ENCODE measurements at places on chromosomes 5 and 9.

- DNase-seq = no peak
- no peaks in the 10 kb centered on the region for H3K27me3 ChIP-seq
- peaks cover 4% of the 10 kb centered on the region for H3K4me1 ChIP-seq
- no peak overlapping the region for H3K27ac ChIP-seq
Measured at GRCh38 chr5:111379391-111379816, 132.9 kb downstream of the STARD4 start.

DNA sequence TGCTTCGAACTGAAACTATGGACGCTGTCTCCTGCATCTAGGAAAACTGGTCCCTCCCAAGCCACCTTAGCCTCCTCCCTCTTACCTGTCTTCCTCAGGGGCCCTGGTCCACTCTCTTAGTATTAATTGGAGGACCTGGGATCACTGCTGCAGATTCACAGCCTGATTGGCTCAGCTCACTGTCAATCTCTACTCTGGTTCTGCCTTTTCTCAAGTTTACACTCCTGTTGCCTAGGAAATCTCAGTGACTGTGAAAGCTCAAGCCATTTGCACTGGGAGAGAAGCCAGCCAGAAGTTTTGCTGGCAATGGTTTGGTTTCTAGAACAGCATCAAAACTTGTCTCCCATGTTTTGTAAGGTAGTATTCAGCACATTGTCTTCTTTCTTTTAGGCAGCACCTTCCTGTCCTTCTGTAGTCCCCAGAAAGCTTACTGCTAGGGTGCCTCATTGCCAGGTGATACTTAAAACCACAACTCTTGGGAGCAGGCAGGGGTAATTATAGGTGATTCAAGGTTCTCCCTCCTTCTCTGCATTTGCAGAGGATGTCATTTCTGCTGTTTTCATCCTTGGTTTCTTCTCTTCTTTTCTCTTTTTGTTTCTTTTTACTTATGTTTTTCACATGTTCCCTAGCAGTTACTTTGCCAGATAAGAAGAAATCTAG lies at the start of gene CAPSL:
Gene CAPSL, minus strand, starts transcription at position 55 of the 660 bp plus-strand sequence. CDS start 17,502 bp downstream, outside the sequence.
- no peaks in the 10 kb centered on the region for H3K36me3 ChIP-seq
- no peaks in the 10 kb centered on the region for H3K4me1 ChIP-seq
- H3K4me3 ChIP-seq = no peak within 1 kb of the TSS
- H3K27ac ChIP-seq = no peak within 1 kb of the TSS
- H3K27me3 ChIP-seq = peaks cover 10% of the 10 kb centered on the region

DNA sequence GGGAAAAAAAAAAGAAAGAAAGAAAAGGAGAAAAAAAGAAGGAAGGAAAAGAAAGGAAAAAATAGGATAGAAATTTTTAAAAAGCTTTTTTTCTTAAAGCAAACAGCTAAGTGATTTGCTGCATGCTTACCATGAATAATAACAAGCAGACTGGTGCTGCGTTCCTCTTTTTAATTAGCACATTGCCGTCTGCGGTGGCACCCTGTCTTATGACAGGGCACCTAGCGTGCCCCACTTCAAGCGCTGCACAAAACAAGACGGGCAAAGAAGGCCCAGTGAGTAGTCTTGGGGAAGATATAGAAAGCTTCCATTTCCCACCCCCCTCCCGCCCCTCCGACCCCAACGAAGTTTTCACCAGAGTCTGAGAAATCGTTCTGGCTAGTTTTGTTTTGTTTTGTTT lies 513.9 kb downstream of the ZNF608 start:
- H3K36me3 ChIP-seq = no peaks in the 10 kb centered on the region
- H3K4me1 ChIP-seq = no peaks in the 10 kb centered on the region
- no peak for DNase-seq

DNA sequence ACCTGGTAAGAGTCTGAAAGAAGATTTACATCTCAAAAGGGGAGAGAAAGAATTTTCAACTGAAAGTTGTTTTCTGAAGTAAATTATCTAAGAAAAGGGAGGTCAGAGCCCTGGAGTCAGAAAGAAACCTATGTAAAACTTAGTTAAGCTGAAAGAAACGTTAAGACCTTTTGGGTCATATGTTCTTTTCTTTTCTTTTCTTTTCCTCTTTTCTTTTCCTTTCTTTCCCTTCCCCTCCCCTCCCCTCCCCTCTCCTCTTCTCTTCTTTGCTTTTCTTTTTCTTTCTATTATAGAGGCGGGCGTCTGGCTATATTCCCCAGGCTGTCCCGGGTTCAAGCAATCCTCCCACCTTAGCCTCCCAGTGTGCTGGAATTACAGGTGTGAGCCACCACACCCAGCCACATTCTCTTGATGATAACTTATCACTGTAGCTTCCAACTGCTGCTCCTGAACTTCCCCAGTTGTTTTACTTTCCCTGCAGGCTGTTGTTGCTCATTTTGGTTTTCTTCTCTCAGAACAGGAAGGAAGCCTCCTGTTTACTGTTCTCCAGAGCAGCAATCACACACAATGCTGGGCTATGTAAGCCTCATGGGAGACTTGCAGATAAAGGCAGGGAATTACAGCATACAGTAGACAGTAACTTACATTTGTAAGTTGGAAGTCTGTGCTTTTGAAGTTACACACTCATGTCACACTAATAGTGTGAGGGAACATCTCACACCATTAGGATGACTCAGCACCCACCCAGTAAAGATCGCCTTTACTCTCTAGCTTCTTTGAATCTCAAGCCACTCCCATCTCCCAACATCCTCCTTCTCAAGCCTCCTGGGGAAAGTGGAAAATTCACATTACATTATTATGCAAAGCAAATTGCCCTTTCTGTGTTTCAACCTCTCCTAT lies 2216.6 kb upstream of the WWC1 start:
- H3K4me1 ChIP-seq = no peaks in the 10 kb centered on the region
- DNase-seq = no peak
- no peak overlapping the region for H3K4me3 ChIP-seq

GRCh38 chr5:143361438-143361837 lies 42.0 kb downstream of the NR3C1 start:
- H3K4me1 ChIP-seq = peaks cover 80% of the 10 kb centered on the region
- H3K36me3 ChIP-seq = peaks cover 33% of the 10 kb centered on the region
- no peak overlapping the region for H3K27ac ChIP-seq
- no peaks in the 10 kb centered on the region for H3K27me3 ChIP-seq
- H3K4me3 ChIP-seq = no peak overlapping the region

DNA sequence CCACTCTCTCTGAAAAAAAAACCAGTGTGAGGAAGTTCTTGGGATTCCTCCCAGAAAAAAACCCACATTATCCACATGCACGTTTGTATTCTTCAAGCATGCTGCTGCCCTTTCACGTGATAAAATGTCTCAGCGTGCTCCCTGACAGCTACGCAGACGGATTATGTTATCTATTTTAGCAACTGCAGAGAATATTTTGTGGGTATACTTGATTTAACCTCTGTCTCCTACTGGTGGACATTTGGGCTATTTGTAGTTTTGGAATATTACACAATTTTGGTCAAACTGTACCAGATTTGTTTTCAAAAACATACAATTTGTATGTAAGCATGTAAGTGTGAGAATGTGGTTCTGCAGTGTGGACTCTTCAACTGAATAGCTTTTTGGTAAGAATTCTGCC lies 10.7 kb downstream of the PRRC2B start:
- H3K4me3 ChIP-seq = peak overlapping the region; percentile 58

- H3K36me3 ChIP-seq = peaks cover 27% of the 10 kb centered on the region
- no peak overlapping the region for H3K4me3 ChIP-seq
- H3K4me1 ChIP-seq = peaks cover 9% of the 10 kb centered on the region
- H3K27ac ChIP-seq = peak overlapping the region; percentile 78
Measured at GRCh38 chr5:126624534-126624933, 23.8 kb downstream of the PHAX start.

DNA sequence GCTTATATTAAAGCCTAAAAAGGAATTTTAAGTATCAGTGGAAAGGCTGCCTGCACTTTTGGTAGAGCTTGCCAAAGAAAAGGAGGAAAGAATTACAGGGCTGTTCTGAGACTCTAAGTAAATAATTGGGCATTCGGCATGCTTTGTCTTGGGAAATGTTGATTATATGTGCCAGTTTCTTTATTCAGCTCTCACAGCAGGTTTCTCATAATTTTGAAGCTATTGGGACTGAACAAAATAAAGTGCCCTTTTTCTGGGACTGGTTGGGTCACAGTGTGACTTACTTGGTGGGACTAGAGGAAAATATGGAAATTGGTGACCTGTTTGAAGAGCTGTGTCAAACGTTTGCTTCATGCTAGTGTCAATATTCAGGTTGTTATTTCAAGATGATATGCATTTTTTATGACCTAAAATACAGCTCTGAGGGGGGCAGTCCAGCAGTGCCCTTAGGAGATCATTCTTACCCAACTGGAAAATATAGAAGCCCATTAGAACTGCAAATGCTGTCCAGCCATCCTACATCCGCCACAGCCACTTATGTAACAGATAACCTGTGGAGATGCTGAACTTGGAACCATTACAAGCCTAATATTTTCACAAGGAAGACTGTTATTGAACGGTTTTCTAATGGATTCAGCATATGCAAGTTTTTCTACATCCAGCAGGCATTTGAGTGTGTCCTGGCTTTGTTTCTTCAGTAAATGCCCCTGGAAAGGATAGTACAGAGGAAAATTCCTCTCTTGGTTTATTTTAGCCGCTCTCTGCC lies 122.4 kb downstream of the SNCAIP start:
- no peak overlapping the region for H3K27ac ChIP-seq
- H3K36me3 ChIP-seq = no peaks in the 10 kb centered on the region
- no peaks in the 10 kb centered on the region for H3K4me1 ChIP-seq
- H3K27me3 ChIP-seq = no peaks in the 10 kb centered on the region
- DNase-seq = no peak

DNA sequence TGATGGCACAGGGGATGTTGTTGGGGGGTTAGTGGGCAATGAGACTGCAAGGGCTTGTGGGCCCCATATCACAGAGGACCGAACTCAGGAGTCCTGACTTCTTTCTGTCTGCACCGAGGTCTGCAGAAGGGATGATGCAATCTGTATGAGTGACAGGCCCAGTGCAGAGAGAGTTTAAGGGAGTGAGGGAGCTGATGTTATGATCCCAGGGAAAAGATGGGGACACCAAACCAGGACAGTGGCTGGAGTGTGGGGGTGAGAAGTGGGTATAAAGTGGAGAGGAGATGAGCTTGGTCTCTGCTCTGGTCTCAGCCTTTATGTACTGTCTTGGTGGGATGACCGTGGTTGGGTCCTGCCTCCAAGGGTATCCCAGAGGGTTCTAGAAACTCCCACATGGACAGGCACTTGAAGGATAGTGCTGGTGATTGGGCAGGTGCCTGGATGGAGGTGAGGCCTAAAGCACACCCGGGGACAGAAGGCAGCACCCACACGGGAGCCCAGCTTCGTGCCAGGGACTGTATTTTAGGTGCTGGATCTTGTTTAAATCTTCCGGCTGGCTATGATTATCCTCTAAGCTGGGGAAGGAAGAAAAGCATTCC lies 21.9 kb downstream of the GSN start:
- DNase-seq = no peak
- peaks cover 25% of the 10 kb centered on the region for H3K4me1 ChIP-seq
- no peak overlapping the region for H3K27ac ChIP-seq
- H3K4me3 ChIP-seq = no peak overlapping the region
- peaks cover 2% of the 10 kb centered on the region for H3K36me3 ChIP-seq
- H3K27me3 ChIP-seq = no peaks in the 10 kb centered on the region

DNA sequence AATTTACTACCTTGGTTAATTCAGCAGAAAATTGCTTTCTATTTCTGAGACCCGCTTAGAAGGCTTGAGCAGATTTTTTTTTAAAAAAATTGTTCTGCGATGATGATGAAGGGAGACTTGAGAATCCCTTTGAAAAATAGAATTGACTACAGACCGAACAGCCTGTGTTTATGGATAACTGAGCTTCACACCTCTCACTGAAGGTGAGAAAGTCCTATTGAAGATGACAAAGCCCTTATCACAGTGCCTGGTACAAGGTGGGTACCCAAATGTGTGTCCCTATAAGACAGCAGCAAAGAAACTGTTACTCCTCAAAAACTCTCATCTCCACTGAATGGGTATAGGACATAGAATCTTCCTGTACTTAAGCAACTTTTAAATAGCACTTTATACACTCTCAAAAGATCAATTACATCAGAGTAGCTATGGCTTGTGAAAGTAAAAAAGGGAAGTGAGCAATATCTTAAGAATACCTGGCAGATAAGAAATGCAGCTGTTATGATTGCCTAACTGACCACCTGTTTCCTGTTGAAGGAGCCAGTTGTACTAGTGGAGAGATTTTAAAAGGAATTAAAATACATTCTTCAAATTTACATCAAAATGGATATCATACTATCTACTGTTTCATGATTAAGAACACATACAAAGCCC lies 419.7 kb downstream of the CHSY3 start:
- H3K27me3 ChIP-seq = no peaks in the 10 kb centered on the region
- no peaks in the 10 kb centered on the region for H3K36me3 ChIP-seq
- no peak overlapping the region for H3K4me3 ChIP-seq
- DNase-seq = no peak
- H3K4me1 ChIP-seq = peaks cover 3% of the 10 kb centered on the region

GRCh38 chr9:109320742-109321448 lies at the start of gene EPB41L4B:
EPB41L4B (minus strand) TSS chr9:109321059; CDS start chr9:109320446, 613 bp downstream.
- peaks cover 66% of the 10 kb centered on the region for H3K27me3 ChIP-seq
- no peak within 1 kb of the TSS for H3K27ac ChIP-seq
- DNase-seq = peak; percentile 93
- H3K36me3 ChIP-seq = no peaks in the 10 kb centered on the region
- peak within 1 kb of the TSS; percentile 58 for H3K4me3 ChIP-seq

DNA sequence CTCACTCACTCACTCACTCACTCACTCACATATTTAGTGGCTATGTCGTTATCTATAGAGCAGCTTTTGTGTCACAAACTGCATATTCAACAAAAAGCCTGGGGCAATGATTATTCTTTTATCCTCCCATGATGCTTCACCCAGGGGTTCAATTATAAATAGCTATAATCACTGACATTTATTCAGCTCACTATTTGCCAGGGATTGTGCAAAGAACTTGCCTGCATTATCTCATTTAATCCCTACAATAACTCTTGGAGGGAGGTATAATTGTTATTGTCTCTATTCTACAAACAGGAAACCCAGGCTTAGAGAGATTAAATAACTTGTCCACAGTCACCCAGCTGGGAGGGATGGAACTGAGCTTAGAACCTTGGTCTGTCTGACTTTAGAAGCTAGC lies 298.0 kb upstream of the MSX2 start:
- no peaks in the 10 kb centered on the region for H3K27me3 ChIP-seq
- H3K4me3 ChIP-seq = no peak overlapping the region
- no peak for DNase-seq
- H3K27ac ChIP-seq = no peak overlapping the region
- H3K36me3 ChIP-seq = no peaks in the 10 kb centered on the region

DNA sequence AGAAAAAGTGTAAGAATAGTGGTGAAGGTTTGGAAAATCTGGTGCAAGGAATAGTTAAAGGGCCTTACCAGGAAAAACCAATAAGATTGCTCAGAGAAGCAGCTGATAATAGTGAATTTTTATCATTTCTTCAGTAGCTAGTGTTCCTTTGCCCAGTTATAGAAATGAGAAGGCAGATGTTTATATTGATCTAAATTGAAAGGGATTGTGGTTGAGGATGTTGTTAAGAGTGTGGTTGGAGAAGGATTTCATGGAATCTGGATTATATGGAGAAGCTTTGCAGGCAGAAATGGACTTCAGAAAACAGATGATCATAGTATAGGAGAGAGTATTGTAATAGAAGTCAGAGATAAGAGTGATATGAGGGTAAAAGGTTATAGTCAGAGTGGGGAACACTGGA lies 102.6 kb downstream of the XRCC4 start:
- no peak for DNase-seq
- H3K27me3 ChIP-seq = no peaks in the 10 kb centered on the region
- H3K4me3 ChIP-seq = no peak overlapping the region
- peaks cover 3% of the 10 kb centered on the region for H3K36me3 ChIP-seq

- H3K4me3 ChIP-seq = no peak overlapping the region
- peaks cover 21% of the 10 kb centered on the region for H3K4me1 ChIP-seq
- H3K27ac ChIP-seq = no peak overlapping the region
Measured at GRCh38 chr5:72954389-72954788, 1.5 kb upstream of the FCHO2 start.

Data from activated naive CD8-positive, alpha-beta T cell treated with anti-CD3 and anti-CD28 coated beads, Interleukin-2, amount 50 U/mL, for 24 hours (primary cell).